Activated naive CD4-positive, alpha-beta T cell treated with anti-CD3 and anti-CD28 coated beads, Interleukin-2, amount 10 ng/mL, durations not matched to agents 7 days and 5 days (primary cell): ENCODE measurements at places on chromosomes 2 and 18.

DNA sequence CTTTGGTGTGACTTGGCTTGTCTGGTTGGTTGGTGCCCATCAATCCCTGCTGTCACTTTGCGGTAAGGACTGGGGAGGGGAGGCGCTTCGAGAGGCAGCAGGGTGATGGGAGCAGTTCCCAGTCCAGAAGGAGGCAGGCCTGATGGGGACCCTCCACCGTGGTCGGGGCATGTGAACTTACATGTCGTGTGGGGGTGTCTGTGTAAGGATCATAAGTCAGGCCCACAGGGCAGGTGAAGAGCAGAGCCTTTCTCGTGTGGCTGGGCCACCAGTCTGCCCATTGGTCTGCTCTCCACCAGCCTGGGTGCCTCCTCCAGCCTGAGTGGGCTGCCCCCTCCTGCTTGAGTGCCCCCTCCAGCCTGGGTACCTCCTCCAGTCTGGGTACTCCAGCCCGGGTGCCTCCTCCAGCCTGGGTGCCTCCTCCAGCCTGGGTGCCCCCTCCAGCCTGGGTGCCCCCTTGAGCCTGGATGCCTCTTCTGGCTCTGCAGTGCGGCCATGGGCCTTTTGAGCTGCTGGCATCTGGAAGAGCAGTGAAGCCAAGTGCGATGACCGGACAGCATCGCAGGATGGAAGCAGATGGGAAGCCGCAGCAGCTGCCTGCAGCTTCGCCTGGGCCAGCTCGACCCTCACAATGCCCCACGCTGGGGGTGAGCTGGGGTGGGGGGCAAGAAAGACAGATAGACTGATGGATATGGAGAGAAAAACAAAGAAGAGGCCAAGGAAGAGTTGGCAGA lies 25.0 kb downstream of the ATOH8 start:
- no peak for DNase-seq

- no peak for DNase-seq
Measured at GRCh38 chr2:200422532-200423261, 87.2 kb downstream of the KCTD18 start.

GRCh38 chr18:13796515-13796914 lies 27.4 kb upstream of the MC5R start:
- DNase-seq: no peak

DNA sequence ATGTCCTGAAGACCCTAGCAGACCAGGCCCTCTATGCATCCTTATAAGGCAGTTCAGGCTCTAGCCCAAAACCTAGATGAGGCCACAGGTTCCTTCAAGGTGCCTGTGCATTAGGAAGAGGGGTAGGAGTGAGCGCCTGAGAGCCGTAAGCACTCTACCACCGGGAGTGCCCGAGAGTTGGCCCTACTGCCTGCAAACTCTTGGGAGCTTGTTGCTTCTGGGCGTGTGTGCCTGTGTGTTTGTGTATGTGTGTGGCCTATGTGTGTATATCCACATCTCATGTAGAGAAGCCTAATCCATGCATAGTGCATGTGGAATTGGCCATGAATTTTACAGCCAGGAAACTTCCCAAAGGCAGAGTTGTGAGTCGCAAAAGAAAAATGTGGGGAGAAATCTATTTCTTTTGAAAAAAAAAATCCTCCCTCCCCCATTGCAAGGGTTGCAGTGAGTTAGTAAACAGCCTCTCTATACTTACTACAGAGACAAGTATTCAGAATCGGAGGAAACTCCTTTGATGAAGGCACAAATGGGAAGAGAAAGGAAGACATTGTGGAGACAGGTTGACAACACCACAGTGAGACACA lies 96.8 kb downstream of the ADD2 start:
- DNase-seq: no peak

DNA sequence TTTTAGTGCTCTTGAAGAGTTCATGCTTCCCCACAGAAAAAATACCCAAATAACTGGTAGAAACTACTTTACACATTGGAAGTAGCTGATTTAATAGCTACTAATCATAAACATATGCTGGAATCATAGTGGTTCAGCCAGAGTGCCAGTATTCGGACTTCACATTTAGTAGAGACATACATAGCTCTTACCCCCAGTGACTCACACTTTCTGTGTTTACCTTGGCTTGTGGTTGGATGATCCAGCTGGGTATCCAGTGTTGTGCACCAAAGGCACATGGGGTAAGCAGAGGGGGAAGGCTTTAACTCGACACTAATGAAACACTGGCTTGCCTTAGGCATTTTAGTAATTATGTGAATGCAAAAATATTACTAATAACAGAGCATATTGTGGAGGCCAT lies 18.1 kb downstream of the ARHGAP28 start:
- no peak for DNase-seq

DNA sequence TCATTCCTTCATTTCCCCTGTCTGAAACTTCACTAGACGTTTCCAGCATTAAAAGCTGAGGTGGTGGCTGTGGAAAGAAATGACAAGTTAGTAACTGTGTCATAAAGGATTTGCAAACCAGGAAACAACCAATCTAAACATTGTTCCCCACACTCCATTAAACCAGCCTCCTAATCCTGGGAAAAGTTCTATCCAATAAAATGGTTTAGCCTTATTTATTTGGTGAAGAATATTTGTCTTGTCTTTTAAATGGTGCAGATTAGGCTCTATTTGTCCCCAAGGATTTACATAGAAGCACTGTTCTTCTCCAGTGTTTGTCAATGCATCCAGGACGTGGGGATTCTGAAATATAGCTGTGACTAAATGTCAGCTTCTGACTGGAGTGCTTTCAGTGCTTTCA lies 10.5 kb upstream of the DPP4 start:
- no peak for DNase-seq

DNA sequence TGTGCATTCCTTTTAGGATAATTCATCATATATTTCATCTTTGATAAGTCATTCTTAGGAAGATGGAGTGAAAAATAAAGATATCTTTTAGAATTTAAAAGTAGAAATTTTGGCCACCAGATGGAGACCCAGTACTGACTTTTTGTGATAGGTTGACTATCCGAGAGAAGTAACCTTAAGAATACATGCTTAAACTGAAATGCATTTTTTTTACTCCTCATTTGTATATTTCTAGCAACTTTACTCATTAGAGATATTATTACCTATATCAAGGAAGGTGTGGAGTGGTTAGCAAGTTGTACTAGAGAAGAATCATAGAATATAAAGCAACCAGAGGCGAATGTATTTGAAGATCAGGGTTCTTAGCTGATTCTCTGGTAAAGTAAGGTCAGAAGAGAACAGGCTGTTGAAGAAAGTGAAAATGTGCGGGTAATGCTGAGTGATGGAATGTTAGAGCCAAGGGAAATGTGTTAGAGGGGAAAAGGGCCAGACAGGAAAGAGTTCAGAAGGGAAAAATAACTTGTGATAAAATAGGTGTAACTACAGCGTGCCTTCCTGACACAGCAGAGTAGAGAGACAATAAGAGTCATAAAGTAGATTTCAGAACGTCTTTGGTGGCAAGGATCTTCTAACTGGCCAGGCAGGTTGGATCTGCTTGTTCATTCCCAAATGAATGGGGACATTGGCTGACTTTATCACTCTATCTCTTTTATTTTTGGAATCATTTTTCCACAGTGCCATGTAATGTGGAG lies 52.3 kb downstream of the TDRD15 start:
- no peak for DNase-seq

DNA sequence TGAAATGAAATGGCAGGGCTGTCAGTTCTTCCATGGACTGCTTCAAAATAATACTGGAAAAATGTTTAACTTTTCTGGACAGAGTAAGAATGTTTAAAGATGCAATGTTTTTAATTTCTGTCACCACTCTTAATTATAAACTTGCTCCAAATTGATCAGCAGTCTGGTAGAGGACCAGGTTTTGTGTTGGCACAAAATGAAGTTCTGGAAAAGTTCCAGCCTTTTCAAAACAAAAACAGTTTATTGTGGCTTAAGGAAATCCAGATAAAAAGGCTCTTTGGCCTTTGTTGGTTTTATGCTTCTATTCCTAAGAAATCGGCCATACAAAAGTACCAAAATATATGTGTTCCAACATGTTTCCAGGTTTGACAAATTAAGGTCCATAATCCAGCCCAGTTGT lies 48.8 kb downstream of the PTRHD1 start:
- DNase-seq: no peak

DNA sequence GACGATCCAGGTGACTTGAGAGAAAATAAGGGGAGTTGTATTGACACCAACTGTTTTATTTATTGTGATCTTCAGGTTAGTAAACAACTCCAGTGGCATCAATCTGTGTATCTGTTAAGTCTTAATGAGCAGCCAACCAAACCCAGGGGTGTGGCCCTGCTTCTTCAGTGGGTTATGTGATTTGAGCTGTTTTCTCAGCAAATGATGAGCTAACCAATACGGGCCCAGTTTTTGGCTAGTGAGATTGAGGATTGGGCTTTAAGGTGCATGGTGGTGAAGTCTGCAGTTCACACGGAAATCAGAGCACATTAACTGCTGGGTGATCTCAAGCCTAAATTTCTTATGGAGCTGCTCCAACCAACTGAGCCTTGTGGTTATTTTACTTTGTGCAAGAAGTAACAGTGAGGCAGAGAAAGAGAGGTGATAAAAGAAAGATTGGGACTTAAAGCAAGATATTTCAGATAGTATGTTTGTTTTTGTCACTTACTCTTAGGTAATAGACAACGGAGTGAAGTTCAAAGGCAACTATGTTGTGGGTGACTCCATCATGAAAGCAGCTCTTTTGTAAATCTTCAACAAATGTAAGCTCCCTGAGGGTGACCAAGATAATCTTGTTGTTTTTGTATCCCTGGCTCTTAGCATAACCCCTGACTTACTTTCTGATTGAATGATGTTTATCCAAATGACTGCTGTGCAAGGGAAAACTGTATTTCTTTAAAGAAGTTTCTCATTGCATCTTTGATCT lies 2.4 kb downstream of the MTCL1 start:
- DNase-seq: no peak

DNA sequence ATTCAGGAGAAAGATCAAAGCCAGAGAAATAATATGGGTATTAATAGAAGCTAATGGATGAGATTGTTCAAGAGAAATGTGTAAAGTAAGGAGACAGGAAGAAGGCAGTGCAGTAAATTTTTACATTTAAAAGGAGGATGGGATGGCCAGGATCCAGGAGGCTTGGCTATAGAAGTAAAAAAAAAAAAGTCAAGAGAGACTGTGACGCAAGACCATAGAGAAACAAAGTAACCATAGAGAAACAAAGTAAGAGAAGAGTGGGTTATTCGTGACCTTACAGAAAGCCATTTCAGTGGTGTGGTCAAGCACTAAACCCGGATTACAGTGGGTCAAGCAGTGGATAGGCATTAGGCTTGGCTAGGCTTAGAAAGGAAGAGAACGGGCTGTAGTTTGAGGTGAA lies 10.5 kb upstream of the FAM171B start:
- DNase-seq: no peak

- DNase-seq: no peak
Measured at GRCh38 chr2:131143803-131144202, 38.7 kb downstream of the PLEKHB2 start.

GRCh38 chr2:119149611-119150010 lies 8.9 kb downstream of the C1QL2 start:
- no peak for DNase-seq

GRCh38 chr2:166764216-166764615 lies 124.1 kb upstream of the XIRP2 start:
- no peak for DNase-seq

DNA sequence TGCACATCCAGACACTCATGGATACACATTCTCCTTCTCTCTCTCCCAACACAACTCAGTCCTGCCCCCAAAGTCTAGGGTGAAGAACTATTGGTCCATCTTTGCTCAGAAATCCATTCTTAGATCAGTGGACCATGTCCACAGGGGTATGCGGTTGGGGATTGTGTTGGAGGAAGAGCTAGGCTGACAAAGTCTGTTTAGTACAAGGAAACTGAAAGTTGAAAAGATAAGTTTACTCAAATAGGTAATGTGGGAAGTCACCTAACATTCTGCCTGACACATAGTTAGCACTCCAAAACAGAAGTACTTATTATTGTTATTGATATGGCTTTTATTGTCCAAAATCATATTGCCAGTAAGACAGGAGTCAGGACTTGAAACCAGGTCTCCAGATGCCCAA lies 55.9 kb downstream of the ALK start:
- DNase-seq: no peak

GRCh38 chr2:110670826-110671225 lies 7.0 kb downstream of the BUB1 start:
- no peak for DNase-seq
